ENCODE measurements at places on chromosomes 5 and 9. TPM values are rescaled to one million over a fixed set of nuclear protein-coding genes. Genes with fewer than 3 reads are reported as not detected.

Gene CER1
- total RNA-seq, result 5.2 TPM

GRCh38 chr9:35048511-35048910 is 23.9 kb downstream of the VCP start:
- DNase-seq, result no peak

Gene ANKRD34B
- 0.62 TPM for total RNA-seq

Gene PRLR
- 0.21 TPM for total RNA-seq

- DNase-seq, result no peak
These were observed 178.4 kb downstream of the MPDZ start for GRCh38 chr9:13100914-13101572.

Gene FRMD3
- 0.59 TPM for total RNA-seq

Gene OBP2B
- not detected for total RNA-seq

Gene SGCD
- total RNA-seq, result 1.2 TPM

GRCh38 chr5:3596857-3597166 is 1.2 kb downstream of the IRX1 start:
- DNase-seq, result no peak
